ENCODE measurements at places on chromosomes 2 and 18. TPM values are rescaled to one million over a fixed set of nuclear protein-coding genes. Genes with fewer than 3 reads are reported as not detected.

Gene DSG1
- not detected for total RNA-seq

Gene MOB4
- 32.7 TPM for total RNA-seq

Gene RESP18
- not detected for total RNA-seq

Gene ASB18
- total RNA-seq: not detected

Gene C2orf69
- 5.8 TPM for total RNA-seq

Gene RTP5
- not detected for total RNA-seq

Gene LIMS4
- total RNA-seq: 12.4 TPM

Gene PROKR1
- under 0.01 TPM for total RNA-seq

Gene PLB1
- total RNA-seq: 1.2 TPM

Gene CAPN14
- total RNA-seq: 0.12 TPM

Gene EFHD1
- 1.1 TPM for total RNA-seq

Gene CNGA3
- 0.13 TPM for total RNA-seq

Gene DCDC2C
- not detected for total RNA-seq

Gene HOXD3
- total RNA-seq: not detected

Gene PDE1A
- total RNA-seq: 95.7 TPM

Gene RAD51AP2
- not detected for total RNA-seq

Gene ARPC2
- total RNA-seq: 403 TPM

Gene COL4A3
- 16.2 TPM for total RNA-seq

Gene GCG
- total RNA-seq: not detected

Gene ALPP
- not detected for total RNA-seq

Gene UGT1A3
- not detected for total RNA-seq

Gene MEP1B
- total RNA-seq: not detected

Gene SP100
- 155 TPM for total RNA-seq

Gene GYPC
- 83.0 TPM for total RNA-seq

Gene SLC11A1
- 0.19 TPM for total RNA-seq

Gene OTOF
- total RNA-seq: not detected

Gene TRIM54
- total RNA-seq: 0.13 TPM

Gene ETAA1
- 16.4 TPM for total RNA-seq

Gene SLC23A3
- total RNA-seq: 1.6 TPM

Gene DOK6
- total RNA-seq: 3.0 TPM

Gene ZNF385B
- not detected for total RNA-seq

Gene MYO7B
- 0.06 TPM for total RNA-seq

Gene TGIF1
- 62.9 TPM for total RNA-seq

Gene C2orf72
- 0.25 TPM for total RNA-seq

Gene ALK
- not detected for total RNA-seq

Gene TWSG1
- 144 TPM for total RNA-seq

Gene ARHGAP28
- 5.1 TPM for total RNA-seq

Gene ARHGEF33
- total RNA-seq: 0.40 TPM

Gene ACMSD
- total RNA-seq: not detected

Gene TCF4
- total RNA-seq: 122 TPM

Gene ANKRD30B
- total RNA-seq: not detected

Gene CROCC2
- under 0.01 TPM for total RNA-seq

Gene ONECUT2
- under 0.01 TPM for total RNA-seq

Gene HTR2B
- total RNA-seq: 269 TPM

Gene COL3A1
- 1,561 TPM for total RNA-seq

Gene KCNE4
- total RNA-seq: 10.8 TPM
